Cortex of kidney (tissue), 1 donor: ENCODE measurements at places on chromosomes 6 and 20.

DNA sequence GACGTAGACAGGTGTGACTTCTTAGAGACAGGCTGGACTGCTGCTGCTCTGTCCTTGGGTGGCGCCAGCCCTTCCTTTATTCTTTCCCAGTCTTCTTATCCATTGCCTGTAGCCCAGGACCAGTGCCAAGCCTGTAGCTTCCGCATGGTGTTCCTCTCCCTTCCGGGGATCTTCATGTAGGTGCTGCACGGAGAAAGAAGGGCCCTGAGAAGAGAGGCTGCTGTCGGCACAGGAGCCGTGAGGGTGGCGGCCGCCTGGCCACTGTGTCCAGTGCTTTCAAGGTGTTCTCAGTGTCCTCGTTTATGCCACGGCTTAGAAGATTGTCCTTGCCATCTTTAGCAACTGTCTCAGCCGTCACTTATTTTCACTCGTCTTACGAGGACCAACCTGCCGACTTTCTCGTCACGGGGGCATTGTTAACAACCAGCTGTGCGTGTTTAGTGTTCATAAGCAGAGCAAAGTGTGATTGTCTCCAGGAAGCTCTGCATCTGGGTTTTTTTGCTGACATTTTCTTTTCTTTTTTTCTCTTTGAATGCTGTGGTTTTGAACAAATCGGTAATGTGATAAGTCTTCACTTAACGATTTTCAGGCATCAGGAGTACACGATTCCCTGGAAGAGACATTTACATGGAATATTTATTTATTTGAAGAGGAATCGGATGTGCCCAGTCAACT is 61.2 kb downstream of the PPP1R14C start:
- no peak for DNase-seq

DNA sequence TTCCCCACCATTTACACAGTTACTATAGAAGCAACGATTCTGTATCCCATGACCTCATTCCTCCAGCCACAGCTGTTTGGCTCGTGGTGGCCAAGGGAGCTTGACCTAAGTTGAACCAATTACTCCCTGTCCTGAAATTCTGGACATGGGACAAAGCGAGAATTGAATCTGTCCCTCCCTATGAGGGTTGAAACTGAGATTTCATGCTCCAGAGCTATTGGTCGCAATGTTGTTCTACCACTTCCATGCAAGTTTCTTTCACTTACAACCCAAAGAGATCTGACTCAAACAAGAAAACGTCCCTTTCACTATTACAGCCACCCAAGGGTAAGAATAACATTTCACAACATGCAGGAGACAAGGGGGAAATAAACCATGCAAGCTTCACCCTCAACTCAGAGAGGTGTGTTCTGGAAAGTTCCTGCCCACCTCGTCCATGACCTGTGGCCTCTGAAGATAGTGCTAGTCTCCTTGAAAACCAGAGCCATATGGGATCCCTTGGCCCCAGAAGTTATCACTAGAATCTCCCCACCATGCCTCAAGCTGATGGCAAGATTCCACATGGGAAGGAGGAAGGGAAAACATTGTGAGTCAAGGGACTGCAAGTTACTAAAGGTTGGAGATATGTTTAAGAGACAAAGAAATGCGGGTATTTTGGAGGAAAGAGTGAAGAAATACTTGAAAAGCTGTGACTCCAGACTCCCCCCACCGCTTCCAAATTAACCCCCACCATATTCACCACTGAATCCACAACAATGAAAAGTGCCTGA is 74.5 kb upstream of the SRSF6 start:
- no peak for DNase-seq

GRCh38 chr6:149474108-149474935 is 10.5 kb downstream of the ZC3H12D start:
- no peak for DNase-seq

- DNase-seq: no peak
Measured at GRCh38 chr6:34914358-34914757, 25.3 kb downstream of the ANKS1A start.

- no peak for DNase-seq
Measured at GRCh38 chr20:24955045-24955444, 6.0 kb downstream of the CST7 start.

- no peak for DNase-seq
Measured at GRCh38 chr6:38034274-38034914, 214.9 kb downstream of the ZFAND3 start.

GRCh38 chr6:63883597-63883996 is 248.0 kb downstream of the PHF3 start:
- DNase-seq: no peak

GRCh38 chr6:4426968-4427367 is 291.6 kb upstream of the ECI2 start:
- DNase-seq: no peak
